ENCODE measurements at places on chromosomes 5 and 9.

DNA sequence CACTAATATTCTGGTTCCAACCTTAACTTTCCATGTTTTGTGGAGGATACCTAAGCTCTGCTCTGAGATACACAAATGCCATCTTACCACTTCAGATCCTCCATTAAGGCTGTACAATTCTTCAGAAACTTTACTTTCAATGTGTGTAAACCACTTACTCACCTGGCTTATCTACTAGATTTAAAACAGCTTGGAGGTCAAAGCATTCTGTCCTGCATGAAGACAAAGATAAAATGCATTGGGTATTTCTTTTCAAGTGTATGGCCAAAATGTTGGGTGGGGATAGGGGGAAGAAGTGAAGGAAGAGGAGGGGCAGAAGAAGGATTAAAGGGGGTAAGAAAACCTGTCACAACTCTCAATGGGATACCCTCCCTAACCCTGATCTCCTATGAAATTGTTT lies 939 bp downstream of the GOLGA1 start:
- DNase-seq: no peak

DNA sequence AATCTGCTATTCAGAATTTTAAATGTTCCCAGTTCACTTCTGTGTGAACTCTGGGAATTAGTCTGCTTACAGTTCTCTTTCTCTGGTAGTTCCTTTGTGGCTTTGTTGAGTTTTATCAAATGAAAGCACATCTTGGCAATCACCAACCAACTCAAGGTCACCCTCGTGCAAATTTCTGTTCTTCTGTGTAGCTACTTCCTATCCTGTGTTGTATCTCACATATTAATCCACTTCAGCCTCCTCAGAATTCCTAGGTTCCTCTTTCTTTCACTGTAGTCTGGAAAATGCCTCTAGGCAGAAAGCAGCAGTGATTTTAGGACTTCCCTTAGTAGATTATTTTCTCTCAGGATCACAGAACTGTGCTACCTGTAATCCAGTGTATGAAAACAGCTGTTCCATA lies 100.3 kb downstream of the AUH start:
- DNase-seq: no peak

GRCh38 chr5:139688751-139689372 lies 40.7 kb downstream of the CXXC5 start:
- DNase-seq: no peak

GRCh38 chr5:142360607-142361120 lies 35.8 kb upstream of the SPRY4 start:
- no peak for DNase-seq

- no peak for DNase-seq
Observed at GRCh38 chr5:33629999-33630398, 189.2 kb downstream of the TARS1 start.

GRCh38 chr9:69829484-69829883 lies 8.9 kb downstream of the CFAP95 start:
- peak; percentile 48 for DNase-seq

DNA sequence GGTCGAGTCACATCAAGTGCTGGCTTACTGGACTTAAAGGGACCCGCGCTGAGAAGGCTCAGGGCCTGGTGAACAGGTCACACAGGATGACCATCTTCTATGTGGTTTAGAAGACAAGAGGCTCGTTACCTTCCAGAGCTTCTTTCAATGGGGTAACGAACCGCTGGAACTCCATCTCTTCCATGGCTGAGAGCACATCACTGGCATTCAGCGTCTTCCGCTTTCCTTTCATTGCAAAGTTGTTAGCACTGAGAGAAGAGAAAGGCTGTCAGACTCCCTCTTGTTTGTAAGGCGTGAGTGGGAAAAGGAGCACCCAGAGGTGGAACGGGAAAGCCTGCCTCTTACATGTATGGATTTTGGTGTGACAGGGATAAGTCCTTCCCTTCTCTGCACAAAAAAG lies 994 bp downstream of the POLE3 start:
- DNase-seq: no peak

GRCh38 chr9:15670246-15670645 lies 117.4 kb downstream of the CCDC171 start:
- no peak for DNase-seq

GRCh38 chr5:135329913-135330797 lies 68.9 kb downstream of the MACROH2A1 start:
- no peak for DNase-seq

GRCh38 chr9:127873223-127873691 lies 4.2 kb downstream of the AK1 start:
- no peak for DNase-seq

DNA sequence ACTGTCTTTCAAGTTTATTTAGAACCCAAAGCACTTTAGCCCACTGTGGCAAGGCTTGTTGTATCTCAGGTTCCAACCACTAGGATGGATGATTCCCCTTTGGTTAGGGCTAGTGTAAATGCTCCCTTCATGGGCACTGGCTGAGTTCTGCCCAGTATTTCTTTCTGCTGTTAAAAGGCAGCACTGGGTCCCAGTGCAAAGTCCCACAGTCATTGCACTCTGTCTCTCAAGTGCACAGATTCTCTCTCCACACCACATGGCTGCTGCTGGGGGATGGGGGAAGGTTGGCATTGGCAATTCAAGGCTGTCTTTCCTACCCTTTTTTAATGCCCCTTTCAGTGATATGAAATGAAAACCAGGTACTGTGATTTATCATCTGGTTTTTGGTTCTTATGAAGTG lies 7.2 kb upstream of the NPR3 start:
- DNase-seq: no peak

GRCh38 chr9:127589955-127590370 lies 22.1 kb upstream of the STXBP1 start:
- DNase-seq: peak; percentile 67

GRCh38 chr5:109351988-109352864 lies 57.5 kb downstream of the PJA2 start:
- peak; percentile 12 for DNase-seq

DNA sequence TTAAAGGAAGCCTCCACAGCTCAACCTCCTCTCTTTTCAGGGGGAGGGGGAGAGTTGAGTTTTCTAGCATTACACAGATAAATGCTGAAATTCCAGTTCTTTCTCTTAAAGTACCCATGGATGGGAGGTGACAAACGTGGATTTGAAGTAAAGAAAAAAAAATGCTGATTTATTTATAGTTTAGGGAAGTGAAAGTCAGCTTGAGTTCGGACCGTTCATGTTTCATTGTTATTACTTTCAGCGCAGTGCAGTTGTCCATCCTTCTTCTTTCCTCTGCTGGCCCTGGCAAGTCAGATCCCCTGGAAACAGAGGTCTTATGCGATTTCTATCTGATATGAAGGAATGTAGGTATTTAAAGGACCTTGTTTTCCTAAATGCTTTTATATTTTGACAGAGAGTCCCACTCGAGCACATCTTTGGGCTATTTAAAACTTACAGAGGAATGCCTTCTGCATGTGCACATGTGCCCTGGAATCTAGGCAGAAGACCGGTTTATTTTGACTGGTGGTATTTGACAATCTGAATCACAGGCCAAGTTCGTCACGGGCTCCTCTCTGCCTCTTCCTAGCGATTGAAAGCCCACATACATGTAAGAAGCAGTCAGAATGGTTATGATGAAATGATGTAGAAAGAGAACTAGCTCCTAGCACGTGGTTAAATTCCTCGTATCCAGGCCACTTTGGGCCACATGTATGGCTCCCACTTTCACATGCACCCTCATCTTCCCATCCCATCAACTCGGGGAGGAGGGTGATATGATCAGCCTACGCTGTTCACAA lies 385.2 kb upstream of the KLF4 start:
- DNase-seq: no peak

- no peak for DNase-seq
Observed at GRCh38 chr5:107533910-107534876, 136.5 kb downstream of the EFNA5 start.

DNA sequence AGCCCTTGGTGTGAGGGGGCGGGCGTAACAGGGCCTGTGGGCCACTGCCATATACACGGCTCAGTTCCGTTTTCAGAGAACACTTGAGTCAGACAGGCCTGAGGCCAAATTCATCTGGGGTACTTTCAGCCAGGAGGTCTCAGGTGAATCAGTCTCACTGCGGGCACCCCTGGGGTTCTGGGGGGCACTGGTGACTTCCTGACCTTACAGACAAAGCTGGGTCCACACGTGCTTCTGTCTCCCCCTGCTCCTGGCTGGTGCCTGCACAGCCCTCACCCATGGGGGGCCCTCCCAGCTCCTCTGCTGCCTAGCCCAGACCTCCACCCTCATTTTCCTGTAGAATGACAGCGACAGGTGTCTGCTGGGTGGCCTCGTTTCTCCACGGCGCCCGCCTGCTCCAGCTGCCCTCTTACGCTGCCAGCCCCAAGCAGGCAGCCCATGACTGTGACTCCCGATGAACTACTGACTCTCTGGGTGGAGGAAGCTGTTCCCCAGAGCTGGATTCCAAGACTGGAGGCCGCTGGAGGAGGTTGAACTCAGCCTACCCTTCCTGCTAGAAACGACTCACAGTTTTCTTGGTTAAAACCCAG lies 374.1 kb upstream of the IRX4 start:
- no peak for DNase-seq

GRCh38 chr9:116942593-116943061 lies 255.5 kb downstream of the TRIM32 start:
- DNase-seq: no peak

DNA sequence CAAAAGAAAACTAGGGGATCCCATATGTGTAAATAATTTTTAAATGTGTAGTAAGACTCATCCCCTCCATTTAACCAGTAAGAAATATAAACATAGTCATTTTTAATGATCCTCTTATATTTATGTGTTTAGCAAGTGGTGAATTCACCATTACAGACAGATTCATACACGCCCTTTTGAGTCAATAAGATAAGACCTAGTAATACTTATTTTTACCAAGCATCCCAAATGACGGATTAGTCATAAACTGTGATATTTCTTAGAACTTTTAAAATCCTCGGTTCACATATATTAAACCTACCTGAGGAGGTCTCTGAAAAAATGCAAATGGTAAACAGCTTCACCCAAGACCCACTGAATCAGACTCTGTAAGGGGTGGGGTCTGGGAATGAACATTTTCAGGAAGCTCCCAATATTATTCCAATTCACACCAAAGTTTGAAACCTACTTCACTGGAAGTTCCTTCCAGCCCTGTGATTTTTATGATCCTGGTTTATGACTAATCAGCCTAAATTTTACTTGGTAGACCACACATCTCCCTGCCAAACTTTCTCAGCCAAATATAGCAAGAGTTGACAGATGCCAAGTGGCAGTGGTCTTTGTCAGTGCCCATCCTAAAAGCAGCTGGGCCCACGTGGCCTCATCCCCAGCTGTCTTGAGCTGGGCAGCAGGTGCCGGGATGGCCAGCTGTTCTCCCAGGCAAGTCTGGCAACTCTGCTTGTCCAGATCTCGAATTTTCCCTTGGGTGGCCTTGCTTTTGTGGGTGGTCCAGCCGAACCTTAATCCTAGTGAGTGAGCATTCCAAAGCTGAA lies 559.0 kb upstream of the RGMB start:
- no peak for DNase-seq

- no peak for DNase-seq
Observed at GRCh38 chr5:163339148-163339547, 98.2 kb upstream of the CCNG1 start.

GRCh38 chr9:89522959-89523285 lies 25.0 kb upstream of the SEMA4D start:
- DNase-seq: no peak

DNA sequence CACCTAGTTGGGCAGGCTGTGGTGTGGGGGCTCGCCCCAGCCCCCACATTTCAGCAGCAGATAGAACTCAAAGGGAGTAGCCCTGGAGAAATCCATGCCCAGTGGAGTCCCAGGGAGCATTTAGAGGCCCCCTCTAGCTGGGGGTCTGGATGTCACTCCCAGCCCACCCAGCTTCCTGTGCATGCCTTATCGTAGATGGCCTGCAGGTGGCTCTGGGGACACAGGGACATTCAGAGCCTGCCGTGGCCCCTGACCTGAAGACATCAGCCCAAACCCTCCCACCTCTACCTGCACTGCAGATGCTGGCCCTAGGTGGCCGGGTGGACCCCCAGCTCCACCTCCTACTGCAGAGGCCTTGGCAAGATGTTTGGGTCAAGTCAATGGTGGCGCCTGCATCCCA lies 49.0 kb upstream of the LMX1B start:
- no peak for DNase-seq

DNA sequence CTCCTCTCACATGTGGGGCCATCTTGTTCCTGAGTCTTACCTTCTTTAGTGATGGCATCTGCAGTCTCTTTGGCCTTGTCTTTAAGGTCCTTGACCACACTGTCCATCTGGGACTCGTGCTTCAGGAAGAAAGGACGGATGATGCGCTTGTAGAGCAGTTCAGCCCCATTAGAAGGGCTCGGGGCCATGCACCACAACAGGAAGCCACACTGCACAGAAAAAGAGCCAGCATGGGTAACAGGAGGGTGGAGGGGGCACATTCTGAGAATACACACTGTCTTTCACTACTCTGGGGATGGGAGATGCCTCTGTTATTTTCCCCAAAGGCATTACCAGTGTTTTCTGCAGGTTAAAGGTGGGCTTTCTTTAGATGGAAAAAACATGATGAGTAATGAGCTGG lies 25.9 kb downstream of the SRP19 start:
- DNase-seq: no peak

DNA sequence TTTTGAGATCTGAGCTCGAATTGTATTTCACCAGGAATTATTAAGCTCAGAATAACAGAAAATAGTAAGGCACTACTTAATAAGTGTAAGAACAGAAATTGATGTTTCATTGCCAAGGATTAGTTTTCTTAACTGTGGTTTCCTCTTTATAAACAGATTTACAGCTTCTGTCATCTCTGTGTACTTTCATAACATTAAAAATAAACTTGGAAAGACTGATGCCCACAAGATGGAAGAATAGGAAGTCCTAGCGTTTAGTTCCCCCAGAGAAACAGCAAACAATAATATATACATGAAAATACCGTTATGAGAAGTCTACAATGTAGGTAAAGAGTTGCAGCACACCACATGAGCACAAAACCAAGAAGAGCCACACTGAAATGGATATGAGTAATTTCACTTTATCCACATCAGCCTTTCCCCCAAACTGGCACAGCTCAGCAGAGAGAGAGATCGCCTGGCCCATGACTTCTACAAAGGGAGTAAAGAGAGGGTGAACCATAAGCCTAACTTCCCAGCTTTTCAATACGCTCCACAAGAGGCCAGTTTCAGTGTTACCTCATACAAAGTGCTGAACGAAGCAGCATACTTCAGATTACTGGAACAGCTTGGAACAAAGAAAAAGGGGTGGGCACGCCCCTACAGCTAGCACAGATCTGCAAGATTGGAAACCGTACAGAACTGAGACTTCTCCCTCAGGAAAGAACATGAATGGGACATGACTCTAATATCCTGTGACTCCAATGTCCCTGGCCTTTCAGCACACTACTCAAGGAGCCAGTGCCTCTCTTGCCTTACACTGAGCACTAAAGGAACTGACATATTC lies 75.4 kb downstream of the EMB start:
- DNase-seq: no peak

GRCh38 chr5:140018096-140018481 lies 25.0 kb downstream of the NRG2 start:
- no peak for DNase-seq

Measured in natural killer cell (primary cell).